ENCODE measurements at places on chromosomes 12 and 14. TPM values are rescaled to one million over a fixed set of nuclear protein-coding genes. Genes with fewer than 3 reads are reported as not detected.

- DNase-seq = no peak
- no peaks in the 10 kb centered on the region for H3K27me3 ChIP-seq
- H3K36me3 ChIP-seq = no peaks in the 10 kb centered on the region
- H3K27ac ChIP-seq = no peak overlapping the region
These were observed 115.9 kb downstream of the GPHN start for GRCh38 chr14:66623838-66624237.

DNA sequence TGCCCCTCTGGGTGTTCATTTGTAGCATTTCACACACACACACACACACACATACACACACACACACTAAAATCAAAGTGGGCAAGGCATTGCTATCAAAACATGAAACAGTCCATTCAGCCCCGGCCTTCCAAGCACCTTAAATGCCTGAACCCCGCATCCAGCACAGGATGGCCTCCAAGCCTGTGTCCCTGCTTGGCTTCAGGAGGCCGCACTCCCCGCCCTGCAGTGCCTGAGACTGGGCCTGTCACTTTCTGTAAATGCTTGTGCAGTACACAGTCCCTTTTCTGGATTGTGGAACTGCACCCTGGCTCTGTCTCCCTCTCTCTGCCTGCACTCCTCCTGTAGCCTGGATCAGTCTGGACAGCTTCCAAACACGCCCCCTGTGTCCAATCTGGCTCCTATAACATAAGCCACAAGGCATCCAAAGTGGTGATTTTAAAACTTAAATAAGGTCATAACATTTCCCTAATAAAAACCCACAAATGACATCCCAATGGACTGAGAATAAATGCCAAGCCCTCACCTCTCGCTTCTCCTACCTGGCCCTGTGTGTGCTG lies 972.2 kb upstream of the TMEM132C start:
- no peaks in the 10 kb centered on the region for H3K36me3 ChIP-seq

GRCh38 chr14:59306775-59307174 lies 118.3 kb downstream of the DAAM1 start:
- H3K36me3 ChIP-seq = no peaks in the 10 kb centered on the region
- peaks cover 3% of the 10 kb centered on the region for H3K4me1 ChIP-seq
- H3K4me3 ChIP-seq = no peak overlapping the region
- no peaks in the 10 kb centered on the region for H3K27me3 ChIP-seq
- no peak for DNase-seq
- H3K27ac ChIP-seq = no peak overlapping the region

DNA sequence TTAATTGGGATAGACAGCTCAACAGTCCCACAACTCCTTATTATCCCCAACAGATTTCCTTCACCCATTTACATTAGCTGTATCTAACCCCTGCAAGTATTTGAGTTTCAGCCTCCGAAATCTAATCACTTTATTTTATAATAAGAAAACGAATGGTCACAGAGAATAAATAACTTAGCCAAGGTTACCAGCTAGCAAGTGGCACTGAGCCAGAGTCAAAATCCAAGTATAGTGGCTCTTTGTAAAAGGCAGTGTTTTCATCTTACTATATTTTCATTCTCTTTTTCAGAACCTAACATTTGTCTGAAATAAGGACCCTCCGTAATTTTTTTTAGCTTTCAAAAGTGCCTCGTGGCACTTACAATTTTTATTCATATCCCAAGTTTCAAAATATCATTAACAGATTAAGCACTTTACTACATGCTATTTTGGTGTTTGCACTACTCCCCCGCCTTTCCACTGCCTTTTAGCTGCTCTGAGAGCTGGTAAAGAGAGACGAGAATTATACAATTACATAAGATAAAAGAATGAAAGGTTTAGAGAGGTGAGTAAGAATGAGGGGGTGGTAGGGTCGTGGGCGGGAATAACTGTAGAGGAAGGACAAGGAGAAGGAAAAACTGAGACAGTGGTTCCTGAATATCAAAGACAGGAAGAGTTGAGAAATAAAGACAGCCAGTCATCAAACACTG lies 3.7 kb upstream of the USP15 start:
- H3K4me1 ChIP-seq = peaks cover 37% of the 10 kb centered on the region
- peak overlapping the region; percentile 99 for H3K27ac ChIP-seq
- peaks cover 2% of the 10 kb centered on the region for H3K36me3 ChIP-seq
- peak overlapping the region; percentile 99 for H3K4me3 ChIP-seq
- H3K27me3 ChIP-seq = no peaks in the 10 kb centered on the region

GRCh38 chr12:126219654-126220279 lies 1154.5 kb downstream of the AACS start:
- DNase-seq = no peak
- H3K27ac ChIP-seq = no peak overlapping the region
- H3K4me1 ChIP-seq = no peaks in the 10 kb centered on the region
- no peak overlapping the region for H3K4me3 ChIP-seq
- H3K36me3 ChIP-seq = no peaks in the 10 kb centered on the region
- H3K27me3 ChIP-seq = no peaks in the 10 kb centered on the region

DNA sequence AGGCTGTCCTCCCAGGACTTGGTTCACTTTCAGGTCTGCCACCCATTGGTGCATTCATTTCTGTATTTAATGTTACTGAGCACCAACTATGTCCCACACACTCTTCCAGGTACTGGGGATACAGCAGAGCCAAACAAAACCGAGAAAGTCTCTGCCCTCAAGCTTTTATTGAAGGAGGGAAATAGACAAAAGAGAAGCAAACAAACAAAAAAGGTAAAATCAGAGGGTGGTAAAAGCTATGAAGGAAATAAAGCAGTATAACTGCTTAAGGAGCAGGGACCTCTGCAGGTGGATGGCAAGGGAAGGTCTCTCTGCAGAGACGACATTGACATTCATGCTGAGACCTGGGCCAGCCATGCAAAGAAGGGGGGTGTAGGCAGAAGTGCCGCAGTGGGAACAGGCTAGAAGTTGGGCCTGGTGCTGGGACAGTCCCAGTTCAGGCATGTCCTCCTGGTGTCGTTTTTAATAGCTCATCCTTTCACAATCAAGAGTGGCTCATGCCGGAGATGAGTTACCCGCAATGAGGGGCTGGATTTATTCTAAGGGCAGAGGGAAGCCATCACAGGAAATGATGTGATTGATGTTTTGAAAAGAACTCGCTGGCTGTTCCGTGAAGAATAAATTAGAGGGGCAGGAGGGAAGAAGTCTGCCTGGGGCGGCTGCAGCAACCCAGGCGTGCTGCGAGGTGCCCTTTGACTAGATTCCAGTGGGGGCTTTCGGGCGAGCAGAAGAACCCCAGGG lies 72.8 kb downstream of the IRF2BPL start:
- DNase-seq = peak; percentile 61
- H3K4me1 ChIP-seq = peaks cover 55% of the 10 kb centered on the region
- peak overlapping the region; percentile 70 for H3K4me3 ChIP-seq
- H3K27me3 ChIP-seq = no peaks in the 10 kb centered on the region
- H3K36me3 ChIP-seq = no peaks in the 10 kb centered on the region

- no peaks in the 10 kb centered on the region for H3K27me3 ChIP-seq
- H3K4me3 ChIP-seq = no peak overlapping the region
- no peak for DNase-seq
- no peaks in the 10 kb centered on the region for H3K36me3 ChIP-seq
- no peaks in the 10 kb centered on the region for H3K4me1 ChIP-seq
- H3K27ac ChIP-seq = no peak overlapping the region
These were observed 71.8 kb downstream of the BICD1 start for GRCh38 chr12:32178341-32179010.

DNA sequence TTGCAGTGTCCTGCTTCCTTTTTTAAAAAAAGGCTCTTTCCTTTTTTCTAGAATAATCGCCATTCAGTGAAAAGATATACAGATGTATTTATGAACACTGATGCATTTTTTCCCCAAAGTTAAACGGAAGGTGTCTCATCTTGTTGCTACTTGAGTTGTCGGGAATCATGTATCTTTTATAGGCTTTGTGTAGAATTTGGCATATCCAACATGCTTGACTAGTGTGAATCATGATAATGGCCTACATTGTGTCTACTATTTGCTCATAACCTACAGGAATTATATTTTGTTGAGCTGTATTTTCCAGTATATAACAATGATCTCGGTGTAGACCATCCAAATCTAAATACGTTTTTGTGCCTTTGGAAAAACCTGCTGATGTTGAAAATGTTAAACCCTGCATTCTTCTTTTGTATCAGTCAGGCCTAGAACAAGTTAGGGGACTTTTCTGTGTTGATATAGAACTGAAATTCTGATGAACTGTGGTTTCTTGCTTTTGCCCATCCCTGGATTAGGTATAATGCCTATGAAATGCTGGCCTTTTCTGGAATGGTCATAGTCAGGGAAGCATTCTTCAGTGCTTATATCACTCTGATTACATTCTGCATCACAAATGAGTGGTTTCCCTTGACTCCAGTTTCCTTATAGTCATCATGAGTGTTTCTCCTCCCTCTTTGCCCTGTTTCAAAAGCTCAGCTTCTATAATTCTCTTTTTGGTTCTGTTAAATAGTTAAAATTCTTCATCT lies 10.8 kb downstream of the BMAL2 start:
- no peaks in the 10 kb centered on the region for H3K4me1 ChIP-seq
- no peaks in the 10 kb centered on the region for H3K27me3 ChIP-seq
- H3K4me3 ChIP-seq = no peak overlapping the region

GRCh38 chr14:104105822-104106470 lies 20.4 kb downstream of the ASPG start:
- no peaks in the 10 kb centered on the region for H3K4me1 ChIP-seq
- no peaks in the 10 kb centered on the region for H3K36me3 ChIP-seq
- no peak for DNase-seq
- H3K4me3 ChIP-seq = no peak overlapping the region

- peaks cover 59% of the 10 kb centered on the region for H3K4me1 ChIP-seq
- no peaks in the 10 kb centered on the region for H3K27me3 ChIP-seq
These were observed 3.5 kb downstream of the RSRC2 start for GRCh38 chr12:122523280-122523679.

DNA sequence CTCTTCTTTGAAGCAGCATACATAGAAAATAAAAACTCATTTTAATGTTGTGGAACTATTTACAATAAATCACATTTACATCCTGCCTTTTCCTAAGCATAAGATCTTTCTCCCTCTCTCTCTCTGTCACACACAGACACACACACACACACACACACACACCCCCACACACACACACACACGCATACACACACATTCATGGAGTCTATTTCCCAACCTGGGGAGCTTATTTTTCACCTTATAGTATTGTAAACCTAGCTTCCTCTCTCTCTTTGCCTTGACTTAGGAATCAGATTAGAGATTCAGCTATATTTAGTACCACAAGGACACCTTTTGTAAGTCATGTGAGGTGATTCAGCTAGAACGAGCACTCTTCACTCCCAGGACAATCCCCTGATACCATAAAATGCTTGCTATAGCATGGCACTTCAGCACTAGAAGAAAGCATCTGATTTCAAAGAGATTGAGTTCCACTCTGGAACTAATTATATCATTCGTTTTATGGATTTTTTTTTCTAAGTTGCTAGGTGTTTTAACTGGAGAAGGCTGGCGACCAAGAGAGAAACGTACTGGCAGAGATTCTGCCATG lies 23.6 kb downstream of the TMEM30B start:
- no peak for DNase-seq
- no peaks in the 10 kb centered on the region for H3K36me3 ChIP-seq
- H3K4me1 ChIP-seq = no peaks in the 10 kb centered on the region
- no peak overlapping the region for H3K4me3 ChIP-seq

GRCh38 chr12:54306925-54307741 lies 6.3 kb upstream of the NFE2 start:
- peaks cover 25% of the 10 kb centered on the region for H3K27me3 ChIP-seq
- no peaks in the 10 kb centered on the region for H3K36me3 ChIP-seq
- H3K4me3 ChIP-seq = no peak overlapping the region

DNA sequence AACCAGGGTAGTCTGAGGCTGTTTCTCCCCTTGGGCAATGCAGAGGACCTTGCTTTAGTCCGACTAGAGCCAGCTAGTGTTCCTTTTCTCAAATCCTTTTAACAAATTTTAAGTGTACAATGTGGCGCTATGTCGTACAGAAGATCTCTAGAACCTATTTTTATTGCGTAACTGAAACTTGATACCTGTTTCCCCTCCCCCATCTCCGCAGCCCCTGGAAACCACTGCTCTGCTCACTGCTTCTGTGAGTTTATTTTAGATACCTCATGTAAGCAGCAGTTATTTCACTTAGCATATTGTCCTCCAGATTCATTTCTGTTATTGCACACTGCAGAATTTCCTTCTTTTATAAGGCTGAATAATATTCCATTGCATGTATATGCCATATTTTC lies 1092.3 kb downstream of the AACS start:
- H3K4me3 ChIP-seq = no peak overlapping the region
- H3K36me3 ChIP-seq = no peaks in the 10 kb centered on the region
- H3K27ac ChIP-seq = no peak overlapping the region
- H3K4me1 ChIP-seq = no peaks in the 10 kb centered on the region
- no peak for DNase-seq

DNA sequence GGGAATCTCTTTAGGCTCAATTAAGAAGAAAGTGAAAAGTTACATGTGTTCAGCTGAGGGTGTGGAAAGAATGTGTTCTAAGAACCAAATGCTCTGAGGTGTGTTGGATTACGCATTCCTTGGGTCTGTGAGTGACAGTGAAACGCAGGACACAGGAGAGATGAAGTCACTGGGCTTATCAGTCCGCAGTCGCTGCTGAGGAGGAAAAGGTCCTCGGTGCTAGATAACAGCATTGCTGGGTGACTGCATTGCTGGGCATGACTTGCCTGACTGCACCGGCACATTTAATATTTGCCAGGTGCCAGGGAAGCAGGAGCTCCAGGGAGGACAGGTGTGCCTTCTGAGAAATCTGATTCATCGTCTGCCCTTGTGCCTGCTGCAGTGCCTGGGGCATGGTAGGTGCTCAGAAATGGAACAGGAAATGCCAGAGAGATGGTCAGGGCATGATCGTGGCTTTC lies 64.4 kb upstream of the FZD10 start:
- H3K27ac ChIP-seq = no peak overlapping the region
- no peaks in the 10 kb centered on the region for H3K36me3 ChIP-seq
- no peak overlapping the region for H3K4me3 ChIP-seq
- no peaks in the 10 kb centered on the region for H3K27me3 ChIP-seq
- DNase-seq = no peak
- no peaks in the 10 kb centered on the region for H3K4me1 ChIP-seq

GRCh38 chr14:96261053-96261452 lies 5.0 kb downstream of the BDKRB1 start:
- H3K27me3 ChIP-seq = peaks cover 9% of the 10 kb centered on the region
- H3K36me3 ChIP-seq = no peaks in the 10 kb centered on the region
- no peak overlapping the region for H3K4me3 ChIP-seq
- no peaks in the 10 kb centered on the region for H3K4me1 ChIP-seq

- no peak overlapping the region for H3K4me3 ChIP-seq
- DNase-seq = no peak
- peaks cover 22% of the 10 kb centered on the region for H3K4me1 ChIP-seq
- H3K27ac ChIP-seq = no peak overlapping the region
- H3K36me3 ChIP-seq = no peaks in the 10 kb centered on the region
These were observed 30.0 kb downstream of the NOC4L start for GRCh38 chr12:132174015-132174838.

Gene VRTN
- not detected for total RNA-seq

Gene RAB21
- total RNA-seq = 76.2 TPM

Gene NXPH4
- total RNA-seq = 0.49 TPM

Gene ZC2HC1C
- total RNA-seq = 0.99 TPM

Gene AICDA
- total RNA-seq = not detected

Gene PZP
- not detected for total RNA-seq

All from CD4-positive, CD25-positive, alpha-beta regulatory T cell (primary cell).